ENCODE measurements at places on chromosomes 3 and 15.

DNA sequence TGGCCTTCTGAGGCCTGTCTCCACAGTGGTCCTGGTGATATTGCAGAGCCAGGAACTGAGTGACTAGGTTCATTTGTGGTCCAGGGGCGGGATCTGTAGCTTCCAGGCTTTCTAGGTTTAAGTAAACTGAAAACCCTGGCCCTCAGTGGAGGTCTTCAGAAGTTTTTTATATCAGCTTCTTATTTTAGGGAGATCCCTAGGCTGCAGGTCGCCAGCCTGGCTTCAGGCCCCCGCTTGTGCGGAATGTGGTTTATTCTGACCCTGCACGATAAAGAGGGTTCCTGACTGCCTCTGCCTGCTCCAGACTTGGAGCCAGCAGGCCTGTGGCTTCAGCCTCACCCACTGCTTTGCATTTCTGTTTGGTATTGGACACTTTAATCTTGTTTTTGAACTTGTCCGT, 133.9 kb upstream of the PLXNA1 start:
- DNase-seq, result no peak

DNA sequence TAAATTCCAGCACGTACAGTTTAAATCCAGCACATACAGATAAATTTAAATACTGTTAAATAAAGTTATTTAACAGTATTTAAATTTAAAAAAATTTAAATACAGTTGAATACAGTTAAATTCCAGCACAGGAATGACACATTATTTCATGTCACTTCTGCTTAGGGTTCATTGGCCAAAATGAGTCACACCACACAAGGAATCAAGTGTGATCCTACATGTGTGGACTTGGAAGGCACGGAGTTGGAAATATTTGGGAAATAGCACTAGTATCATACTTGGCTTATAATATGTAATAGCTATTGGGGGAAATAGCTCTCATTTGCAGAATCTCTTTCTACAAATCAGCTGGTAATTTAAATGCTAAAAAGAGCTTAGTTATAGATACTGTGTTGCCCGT, 10.6 kb downstream of the RAB7A start:
- DNase-seq, result no peak

DNA sequence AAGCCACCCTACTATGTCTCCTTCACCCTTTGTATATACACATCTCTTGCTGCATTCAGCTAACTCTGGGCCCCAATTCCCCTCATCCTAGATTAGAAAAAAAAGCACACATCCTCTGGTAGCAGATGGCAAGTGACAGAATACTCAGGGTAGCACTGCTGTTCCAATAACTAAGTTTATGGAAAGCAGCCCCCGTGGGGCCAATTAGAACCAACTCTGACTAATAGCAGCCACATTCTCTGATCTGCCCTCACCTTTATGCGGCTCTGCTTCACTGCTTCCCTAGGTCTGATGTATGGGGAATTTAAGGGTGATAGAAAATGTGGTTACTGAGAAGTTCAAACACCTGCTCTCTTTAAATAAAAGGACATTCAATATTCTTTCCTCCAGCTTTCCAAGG, 74.9 kb upstream of the SETMAR start:
- no peak for DNase-seq

GRCh38 chr3:187243933-187244524, 46.7 kb downstream of the RTP1 start:
- no peak for DNase-seq
